ENCODE measurements at places on chromosomes 1 and 21. TPM values are rescaled to one million over a fixed set of nuclear protein-coding genes. Genes with fewer than 3 reads are reported as not detected.

GRCh38 chr1:12276225-12276624 lies 46.4 kb downstream of the VPS13D start:
- no peak for DNase-seq

GRCh38 chr21:16908077-16908476 lies 604.8 kb upstream of the CXADR start:
- DNase-seq, result no peak

DNA sequence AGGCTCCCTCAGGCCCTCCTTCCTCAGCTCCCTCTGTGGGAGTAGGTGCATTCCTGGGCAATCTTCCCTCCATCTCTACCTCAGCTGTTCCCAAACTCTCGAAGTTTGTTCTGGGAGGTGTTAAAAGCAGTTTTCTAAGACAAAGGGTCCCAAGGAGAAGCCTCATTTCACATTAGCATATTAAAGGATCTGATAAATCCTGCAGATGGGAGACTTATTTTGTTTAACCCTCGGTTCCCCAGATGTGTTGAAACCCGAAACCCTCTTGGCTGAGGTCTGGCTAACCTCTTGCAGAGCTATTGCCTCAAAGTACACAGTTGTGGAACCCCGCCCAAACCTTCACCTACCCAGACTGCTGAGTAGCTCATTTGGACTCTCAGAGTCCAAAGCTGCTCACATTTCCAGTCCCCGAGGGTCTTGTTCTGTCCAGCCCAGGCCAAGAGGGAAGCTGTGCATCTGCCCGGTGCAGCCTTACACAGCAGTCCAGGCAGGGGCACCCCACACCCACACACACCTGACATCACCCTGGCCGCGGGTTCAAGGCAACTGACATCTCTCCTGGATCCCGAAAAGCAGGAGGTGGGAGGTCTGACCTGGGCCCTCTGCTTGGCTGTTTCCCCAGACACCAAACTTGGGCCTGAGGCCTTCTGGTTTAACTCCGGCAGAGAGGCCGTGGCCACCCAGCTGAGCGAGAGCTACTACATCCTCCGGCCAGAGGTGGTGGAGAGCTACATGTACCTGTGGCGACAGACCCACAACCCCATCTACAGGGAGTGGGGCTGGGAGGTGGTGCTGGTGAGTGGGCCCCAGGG lies 19.5 kb upstream of the SELENON start:
- DNase-seq, result no peak

DNA sequence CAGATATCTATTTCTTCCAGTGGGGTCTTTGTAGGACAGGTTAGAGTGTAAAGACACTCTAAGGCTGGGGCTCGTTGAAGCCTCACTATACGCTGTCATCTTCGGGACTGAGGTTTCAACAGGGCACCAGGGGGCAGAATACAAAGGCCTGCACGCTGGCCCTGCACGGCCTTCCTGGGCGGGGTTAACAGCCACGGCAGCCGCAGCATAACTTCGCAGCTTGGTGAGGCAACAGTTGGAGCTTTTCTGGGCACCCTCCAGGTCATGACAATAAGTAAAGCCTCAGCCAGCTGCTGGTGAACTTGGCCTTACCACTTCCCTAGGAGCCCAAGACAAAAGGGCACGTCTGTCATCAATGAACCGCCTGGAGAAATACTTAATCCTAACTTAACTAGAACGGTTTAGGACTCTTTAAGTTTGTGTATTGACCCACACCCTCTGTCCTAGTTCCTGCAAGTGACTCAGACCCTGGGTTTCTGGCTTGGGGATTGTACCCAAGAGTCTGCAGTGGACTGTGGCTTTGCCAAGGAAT lies 2.3 kb upstream of the RUNX1 start:
- peak; percentile 84 for DNase-seq

DNA sequence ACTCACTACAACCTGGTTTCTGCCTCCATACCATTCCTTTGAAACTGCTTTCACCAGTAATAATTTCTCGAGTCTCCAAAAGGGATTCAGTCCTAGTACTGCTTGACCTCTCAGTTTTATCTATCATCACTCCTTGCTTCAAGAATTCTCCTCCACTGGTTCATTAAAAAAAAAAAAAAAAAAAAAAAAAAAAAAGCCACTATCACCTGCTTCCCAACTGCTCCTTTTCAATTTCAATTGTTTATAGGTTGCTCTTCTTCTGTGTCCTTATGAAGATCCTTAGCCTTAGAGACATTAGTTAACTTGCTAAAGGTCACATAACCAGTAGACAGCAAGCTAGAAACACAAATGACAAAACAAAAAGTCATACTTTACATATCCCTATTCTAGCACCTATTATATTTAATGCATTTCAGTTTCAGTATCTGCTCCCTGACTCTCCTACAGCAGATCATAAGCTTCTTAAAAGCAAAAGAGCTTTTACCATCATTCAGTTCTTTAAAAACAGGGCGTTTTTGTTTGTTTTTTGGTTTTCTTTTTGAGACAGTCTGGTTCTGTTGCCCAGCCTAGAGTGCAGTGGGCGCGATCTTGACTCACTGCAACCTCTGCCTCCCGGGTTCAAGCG lies 7.1 kb downstream of the NRDC start:
- no peak for DNase-seq

GRCh38 chr21:36117286-36117741 lies 17.6 kb upstream of the CBR3 start:
- DNase-seq, result no peak

- DNase-seq, result no peak
These were observed 406.7 kb downstream of the RWDD3 start for GRCh38 chr1:95640746-95641145.

DNA sequence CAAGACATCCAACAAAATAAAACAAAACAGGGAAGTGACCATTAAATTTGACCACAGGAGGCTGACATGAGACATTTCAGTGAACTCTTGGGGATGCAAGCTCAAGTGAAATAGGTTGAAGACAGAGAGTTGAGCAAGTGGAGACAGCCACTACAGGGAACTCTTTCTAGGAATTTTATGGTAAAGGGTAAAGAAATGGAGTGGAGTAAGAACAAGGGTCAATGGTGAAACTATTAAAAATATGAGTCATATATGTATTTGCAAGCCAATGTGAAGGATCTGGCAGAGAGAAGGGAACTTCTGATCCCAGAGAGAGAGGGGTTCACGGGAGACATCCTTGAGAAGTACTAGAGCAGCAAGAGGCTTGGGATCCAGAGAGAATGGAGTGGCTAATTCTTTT lies 9.1 kb upstream of the TRABD2B start:
- no peak for DNase-seq

- DNase-seq, result no peak
These were observed 61.9 kb upstream of the TTC39A start for GRCh38 chr1:51392241-51392640.

- DNase-seq, result no peak
These were observed 5.8 kb downstream of the ROR1 start for GRCh38 chr1:63779338-63780211.

GRCh38 chr1:84803604-84804003 lies 89.4 kb downstream of the LPAR3 start:
- DNase-seq, result no peak

DNA sequence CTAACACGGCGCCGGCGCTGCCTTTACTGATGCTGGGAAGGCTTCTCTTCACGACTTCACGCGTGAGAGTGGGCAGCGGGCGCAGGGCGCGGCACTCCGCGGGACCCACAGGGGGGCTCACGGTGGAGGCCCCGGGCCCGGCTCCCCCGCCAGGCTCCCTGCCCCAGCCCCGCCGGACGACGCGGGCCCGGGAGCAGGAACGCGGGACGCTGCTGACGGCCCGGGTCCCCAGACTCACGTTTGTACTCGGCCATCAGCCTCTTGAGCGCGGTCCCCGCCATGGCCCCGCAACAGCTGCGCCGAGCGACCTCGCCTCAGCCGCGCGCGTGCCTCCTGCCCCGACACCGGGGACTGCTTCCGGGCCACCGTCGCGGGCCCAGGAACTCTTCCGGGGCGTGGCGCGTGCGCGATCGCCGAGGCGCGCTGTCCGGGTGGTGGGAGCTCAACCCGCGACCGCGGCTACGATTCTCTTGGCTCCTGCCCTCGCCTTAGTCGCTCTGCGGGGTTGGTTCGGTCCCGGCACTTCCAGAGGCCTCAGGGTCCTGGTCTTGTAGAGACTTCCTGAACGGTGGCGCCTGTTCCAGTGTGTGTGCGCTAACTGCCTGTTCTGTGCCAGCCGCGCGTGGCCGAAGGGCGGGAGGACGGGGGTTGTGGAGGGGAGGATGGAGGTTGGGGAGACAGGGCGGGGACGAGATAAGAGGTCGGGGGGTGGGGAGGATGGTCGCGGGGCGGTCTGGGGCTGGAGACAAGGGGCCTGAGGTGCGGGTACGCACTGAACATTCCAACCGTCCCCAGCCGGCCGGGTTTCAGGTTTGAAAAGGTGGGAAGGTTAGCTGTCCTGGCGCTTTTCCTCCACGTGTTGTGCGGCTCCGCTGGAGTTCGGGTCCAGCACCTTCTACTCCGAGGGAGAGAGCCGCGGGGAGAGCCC lies at the start of gene UBE2G2:
Gene UBE2G2, minus strand, starts transcription at position 353 of the 928 bp plus-strand sequence. Its CDS starts 72 bp downstream, at position 281.
- peak; percentile 64 for DNase-seq

DNA sequence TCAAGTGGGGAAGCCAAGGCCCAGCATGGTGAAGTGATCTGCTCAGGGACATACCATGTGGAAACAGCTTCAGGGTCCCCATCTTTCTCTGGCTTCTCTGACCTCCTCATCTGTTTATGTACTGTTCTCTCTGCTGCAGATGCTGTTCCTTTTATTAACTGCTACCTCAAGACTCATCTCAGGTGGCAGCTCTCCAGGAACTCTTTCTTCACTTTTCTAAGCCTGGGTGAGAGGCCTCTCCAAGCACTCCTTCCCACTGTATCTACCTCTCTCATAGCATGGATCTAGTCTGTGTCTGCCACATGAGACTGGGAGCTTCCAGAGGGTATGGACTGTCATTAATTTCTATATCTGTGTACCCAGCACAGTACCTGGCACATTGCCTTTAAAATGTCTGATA lies 73.4 kb upstream of the PPM1J start:
- no peak for DNase-seq

DNA sequence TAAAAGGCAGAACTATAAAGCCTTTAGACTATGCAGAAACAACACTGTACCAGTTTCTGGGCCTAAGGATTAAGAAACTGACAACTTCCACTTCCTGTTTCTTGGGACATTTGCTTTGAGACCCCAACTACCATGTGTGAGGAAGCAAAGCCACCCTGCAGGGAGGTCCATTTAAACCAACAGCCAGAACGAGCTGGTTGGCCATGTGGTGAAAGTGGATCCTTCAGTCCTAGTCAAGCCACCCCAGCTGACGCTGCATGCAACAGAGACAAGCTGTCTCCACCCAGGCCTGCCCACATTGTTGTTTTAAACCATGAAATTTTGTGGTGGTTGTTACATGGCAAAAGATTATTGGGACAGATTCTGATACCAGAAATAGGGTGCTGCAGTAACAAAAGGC lies 31.8 kb upstream of the SLFNL1 start:
- no peak for DNase-seq

DNA sequence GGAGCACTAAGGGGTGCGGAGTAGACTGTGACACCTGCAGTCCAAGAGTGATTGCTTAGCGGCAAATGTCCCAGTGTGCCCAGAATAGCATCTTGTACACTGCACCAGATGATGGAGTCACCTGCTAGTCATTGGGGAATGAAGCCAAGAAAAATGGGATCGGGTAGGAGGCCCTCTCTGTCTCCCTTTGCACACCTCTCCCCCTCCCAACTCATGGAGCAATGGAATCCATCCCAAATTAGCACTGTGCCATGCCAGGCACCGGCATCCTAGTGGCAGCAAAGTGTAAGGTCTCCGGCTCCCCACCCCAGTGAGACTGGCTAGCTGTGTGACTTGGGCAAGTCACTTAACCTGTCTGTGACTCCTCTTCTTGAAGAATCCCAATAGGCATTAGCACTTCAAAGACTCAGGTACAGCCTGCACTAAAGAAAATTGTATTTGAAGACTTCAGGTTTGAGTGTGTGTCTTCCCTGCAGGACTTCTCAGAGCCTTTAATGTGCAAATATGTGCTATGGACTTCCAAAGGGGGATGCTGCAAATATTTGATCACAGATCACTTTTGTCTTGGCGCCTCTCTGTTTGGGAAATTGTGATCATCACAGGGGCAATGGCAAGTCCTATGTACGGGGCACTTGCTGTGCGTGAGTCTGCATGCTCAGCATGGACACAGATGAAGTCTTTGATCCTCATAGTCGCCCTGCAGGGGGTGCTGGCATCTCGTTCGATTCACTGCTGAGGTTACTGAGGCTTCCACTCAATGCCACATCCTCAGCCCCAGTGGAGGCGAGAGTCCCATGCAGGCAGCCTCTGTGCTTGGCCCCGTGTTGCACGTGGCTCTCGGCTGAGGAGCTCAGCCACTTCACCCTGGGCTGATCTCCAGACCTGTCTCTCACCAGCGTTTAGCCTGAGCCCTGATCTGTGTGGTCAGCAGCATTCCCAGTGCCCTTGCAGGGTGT lies 272.9 kb upstream of the C1orf174 start:
- DNase-seq, result peak; percentile 80

DNA sequence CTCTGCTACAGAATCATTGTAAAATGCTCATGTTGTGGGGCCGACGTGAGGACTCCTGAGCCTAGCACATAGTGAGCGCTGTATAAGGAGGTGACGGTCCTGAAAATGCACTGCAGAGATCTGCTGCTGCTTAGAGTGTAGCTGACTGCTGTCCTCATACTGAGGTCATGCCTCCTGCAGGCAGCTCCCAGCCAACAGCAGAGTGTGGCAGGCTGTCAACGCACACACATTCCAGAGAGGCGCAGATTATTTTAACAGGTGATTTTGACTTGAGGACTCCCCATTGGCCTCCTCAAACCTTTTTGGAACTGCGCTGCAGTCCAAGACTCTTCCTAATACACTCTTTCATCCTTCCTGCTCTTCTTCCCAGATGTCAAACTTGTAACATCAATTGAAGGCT lies 119.8 kb upstream of the KCNJ6 start:
- no peak for DNase-seq

- DNase-seq, result peak; percentile 66
These were observed 1.6 kb upstream of the MMP23B start for GRCh38 chr1:1630191-1630964.

GRCh38 chr1:231190456-231190855 lies 28.6 kb downstream of the TRIM67 start:
- DNase-seq, result no peak

DNA sequence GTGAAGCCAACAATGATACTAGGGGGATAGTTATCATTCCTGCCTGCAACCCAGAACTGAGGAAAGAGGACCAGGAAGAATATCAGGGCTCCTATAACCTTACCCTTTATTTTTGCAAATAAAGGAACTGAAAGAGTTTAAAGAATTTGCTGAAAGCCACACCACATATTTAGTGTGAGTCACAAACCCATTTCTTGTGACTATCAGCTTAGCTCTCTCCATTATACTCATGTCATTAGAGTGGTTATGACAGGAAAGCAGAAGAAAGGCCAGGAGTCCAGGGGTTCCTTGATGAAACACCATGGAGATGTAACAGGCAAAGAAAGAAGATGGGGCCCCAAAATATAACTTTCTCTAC lies 141.1 kb upstream of the SAMSN1 start:
- no peak for DNase-seq

- DNase-seq, result no peak
These were observed 32.3 kb downstream of the SHISAL2A start for GRCh38 chr1:52665006-52665941.

- no peak for DNase-seq
These were observed 96.6 kb upstream of the TNR start for GRCh38 chr1:175839779-175840669.

SYDE2 gene
- 8.9 TPM for total RNA-seq

TENT5C gene
- 4.3 TPM for total RNA-seq

CORT gene
- not detected for total RNA-seq

ACADM gene
- total RNA-seq, result 26.0 TPM

TEKT2 gene
- total RNA-seq, result not detected

SLC30A2 gene
- 1.8 TPM for total RNA-seq

UQCRHL gene
- 0.62 TPM for total RNA-seq

GREM2 gene
- total RNA-seq, result 0.49 TPM

KPRP gene
- 231 TPM for total RNA-seq

DLGAP3 gene
- not detected for total RNA-seq

FCGR2B gene
- total RNA-seq, result 9.9 TPM

NDUFS2 gene
- total RNA-seq, result 88.7 TPM

AIM2 gene
- total RNA-seq, result 3.5 TPM

SPATA46 gene
- not detected for total RNA-seq
